ENCODE measurements at places on chromosomes 6 and 20. TPM values are rescaled to one million over a fixed set of nuclear protein-coding genes. Genes with fewer than 3 reads are reported as not detected.

The PTCHD4 gene
- total RNA-seq = 2.5 TPM

The HAO1 gene
- not detected for total RNA-seq

The SIM1 gene
- under 0.01 TPM for total RNA-seq

The POM121L2 gene
- not detected for total RNA-seq

The TRIM38 gene
- total RNA-seq = 14.0 TPM

The KCNK16 gene
- not detected for total RNA-seq

The PRR18 gene
- not detected for total RNA-seq

The IMPG1 gene
- not detected for total RNA-seq

The EYA4 gene
- not detected for total RNA-seq

The CPNE5 gene
- 0.09 TPM for total RNA-seq

The ADGB gene
- total RNA-seq = not detected

The ELOVL4 gene
- 7.7 TPM for total RNA-seq

The MYBL2 gene
- total RNA-seq = 2.6 TPM

The SIRPG gene
- not detected for total RNA-seq

The TGM2 gene
- 25.2 TPM for total RNA-seq
